T-helper 22 cell (primary cell): ENCODE measurements at places on chromosomes 11 and 22.

DNA sequence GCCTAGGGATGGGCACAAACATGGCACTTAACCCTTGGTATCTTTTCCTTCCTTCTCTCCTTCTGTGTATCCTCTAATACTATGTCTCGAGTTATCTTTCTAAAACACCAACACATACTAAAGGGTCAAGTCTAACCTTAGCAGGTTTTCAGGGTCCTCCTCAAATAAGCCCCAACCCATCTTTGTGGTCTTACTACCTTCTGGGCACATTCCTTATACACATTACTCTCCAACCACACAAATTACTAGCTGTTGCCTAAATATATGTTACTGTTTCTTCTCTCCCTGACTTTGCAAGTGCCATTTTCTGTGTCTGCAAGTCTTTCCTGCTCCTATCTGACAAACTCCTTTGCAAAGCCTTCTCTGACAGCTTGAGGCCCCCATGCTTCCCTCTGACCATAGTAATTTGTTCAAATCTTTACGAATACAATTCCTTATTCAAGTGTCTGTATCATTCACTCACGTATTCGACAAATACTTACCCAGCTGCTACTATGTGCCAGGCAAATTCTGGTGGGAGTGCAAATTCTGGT, 15.8 kb upstream of the NUP160 start:
- DNase-seq = no peak

- no peak for DNase-seq
Observed at GRCh38 chr11:26078231-26078821, 253.6 kb upstream of the ANO3 start.

GRCh38 chr11:11074686-11075335, 217.0 kb upstream of the ZBED5 start:
- DNase-seq = no peak

DNA sequence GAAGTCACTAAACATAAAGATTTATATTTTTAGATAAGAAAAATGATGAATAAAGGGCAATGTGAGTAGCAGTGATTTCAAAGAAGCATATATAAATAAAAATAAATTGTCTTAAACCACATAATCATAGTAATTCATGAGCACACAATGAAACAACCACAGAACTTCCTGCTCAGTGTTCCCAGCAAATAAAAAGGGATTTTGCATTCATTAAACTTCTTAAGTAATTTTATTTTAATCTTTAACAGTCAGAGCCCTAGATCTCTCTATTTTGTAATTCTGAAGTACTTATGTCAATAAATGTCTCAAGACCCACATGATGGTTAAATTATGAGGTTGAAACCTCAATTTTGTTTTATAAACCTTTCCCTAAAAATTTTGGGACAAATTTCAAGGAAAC, 14.5 kb upstream of the MMP20 start:
- DNase-seq = no peak

GRCh38 chr11:112656772-112657428, 304.3 kb upstream of the NCAM1 start:
- no peak for DNase-seq

GRCh38 chr11:63635762-63636465, 21.7 kb upstream of the PLAAT3 start:
- DNase-seq = peak; percentile 23

GRCh38 chr11:74479732-74480123, 12.4 kb upstream of the KCNE3 start:
- no peak for DNase-seq

DNA sequence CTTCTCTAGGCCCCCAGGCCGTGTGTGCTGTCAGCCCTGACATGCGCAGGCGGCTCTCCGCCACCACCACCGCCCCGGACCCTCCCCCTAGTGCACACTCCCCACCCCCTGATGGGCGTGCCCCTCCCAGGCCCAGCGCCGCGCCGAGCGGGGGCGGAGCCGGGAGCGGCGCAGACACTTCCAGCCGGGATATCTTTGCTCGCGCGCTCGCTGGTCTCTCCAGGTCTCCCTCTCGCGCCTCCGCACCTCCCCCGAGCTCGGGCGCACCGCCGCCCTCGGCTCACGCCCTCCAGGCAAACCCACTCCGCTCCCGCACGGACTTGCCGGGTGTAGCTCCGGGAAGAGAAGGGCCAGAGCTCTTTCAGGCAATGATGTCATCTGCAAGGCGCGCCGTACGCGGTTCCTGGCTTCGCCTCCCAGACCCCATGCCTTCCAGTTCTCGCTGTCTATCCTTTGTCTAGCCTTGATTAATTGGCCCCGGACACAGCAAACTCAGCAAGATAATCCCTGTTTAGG, at the start of gene SCN3B:
SCN3B (minus strand) TSS at position 59 of the 516 bp plus-strand sequence. CDS start 823 bp downstream, outside the sequence.
- DNase-seq = no peak

- DNase-seq = no peak
Observed at GRCh38 chr11:119480380-119481020, 57.5 kb upstream of the THY1 start.

DNA sequence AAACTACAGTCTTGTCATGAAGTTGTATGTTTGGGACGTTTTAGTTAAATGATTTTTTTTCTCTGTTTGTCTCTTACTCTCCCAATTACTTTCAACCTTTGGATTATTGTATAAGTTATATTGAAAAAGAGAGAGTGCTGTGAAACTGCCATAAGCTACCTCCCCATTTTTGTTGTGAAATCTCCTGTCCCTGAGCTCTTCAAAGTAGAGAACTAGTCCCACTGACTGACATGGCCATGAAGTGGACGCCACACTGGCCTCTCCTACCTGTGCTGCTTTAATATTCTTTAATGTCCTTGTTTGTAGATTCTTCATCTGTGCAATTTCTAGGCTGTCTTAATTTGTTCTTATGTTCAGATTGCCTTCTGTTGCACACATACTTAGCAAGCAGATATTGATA, 56.3 kb downstream of the PPFIA1 start:
- no peak for DNase-seq

- DNase-seq = no peak
Observed at GRCh38 chr11:38411149-38411548, 1813.1 kb upstream of the RAG2 start.

DNA sequence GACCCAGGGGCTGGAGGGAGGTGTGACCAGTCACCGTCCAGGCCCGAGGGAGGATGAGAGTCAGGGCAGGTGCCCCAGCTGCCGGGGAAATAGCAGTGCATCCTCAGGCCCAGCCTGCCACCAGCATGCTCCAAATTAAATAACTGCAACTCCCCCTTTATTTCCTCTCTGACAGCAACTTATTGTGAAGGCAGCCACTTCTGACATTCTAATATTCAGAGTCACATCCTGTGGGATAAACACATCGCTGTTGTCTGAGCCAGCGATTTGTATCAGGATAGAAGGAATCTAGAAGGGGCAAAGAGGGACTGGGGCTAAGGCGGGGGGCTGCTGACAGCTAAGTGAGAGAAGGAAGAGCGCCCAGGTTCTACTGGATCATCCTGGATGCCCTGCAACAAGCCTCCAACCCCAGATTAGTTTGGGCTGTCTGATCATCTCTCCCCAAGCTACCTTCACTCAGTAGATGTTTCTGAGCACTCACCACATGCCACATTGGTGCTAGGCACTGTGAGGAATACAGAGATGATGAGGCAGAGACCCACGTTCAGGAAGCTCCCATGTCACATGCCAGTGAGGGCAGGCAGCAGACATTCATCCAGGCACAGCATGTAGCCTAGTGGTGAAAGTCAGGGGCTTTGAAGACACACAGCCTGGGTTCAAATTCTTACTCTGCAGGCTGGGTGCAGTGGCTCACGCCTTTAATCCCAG, 214.1 kb downstream of the BUD13 start:
- DNase-seq = no peak

- DNase-seq = no peak
Observed at GRCh38 chr11:134272381-134273316, 3.5 kb upstream of the GLB1L3 start.

GRCh38 chr22:29072979-29073617, at the start of gene KREMEN1:
Gene KREMEN1 (plus strand): TSS chr22:29073035. CDS start chr22:29073131, 96 bp downstream.
- no peak for DNase-seq

- DNase-seq = no peak
Observed at GRCh38 chr22:23762842-23763578, at the start of gene C22orf15. Gene C22orf15 (plus strand): TSS chr22:23762990. CDS start chr22:23763307, 317 bp downstream.
